Upper lobe of left lung (tissue), 6 donors: ENCODE measurements at places on chromosomes 11 and 22.

- no peaks in the 10 kb centered on the region for H3K4me1 ChIP-seq
- DNase-seq: no peak
- H3K36me3 ChIP-seq: no peaks in the 10 kb centered on the region
- no peak overlapping the region for H3K4me3 ChIP-seq
- no peak overlapping the region for H3K27ac ChIP-seq
Observed at GRCh38 chr11:104148706-104149105, 15.2 kb downstream of the PDGFD start.

GRCh38 chr11:72336163-72336562, 92.2 kb upstream of the PHOX2A start:
- no peak overlapping the region for H3K4me3 ChIP-seq
- DNase-seq: no peak
- H3K27ac ChIP-seq: no peak overlapping the region
- H3K36me3 ChIP-seq: no peaks in the 10 kb centered on the region
- no peaks in the 10 kb centered on the region for H3K4me1 ChIP-seq

GRCh38 chr11:76738618-76739240, 44.4 kb upstream of the TSKU start:
- no peak overlapping the region for H3K4me3 ChIP-seq
- no peaks in the 10 kb centered on the region for H3K27me3 ChIP-seq
- H3K27ac ChIP-seq: no peak overlapping the region
- H3K36me3 ChIP-seq: no peaks in the 10 kb centered on the region
- no peak for DNase-seq

GRCh38 chr22:43389227-43389836, 22.5 kb upstream of the MPPED1 start:
- no peaks in the 10 kb centered on the region for H3K36me3 ChIP-seq
- H3K27ac ChIP-seq: no peak overlapping the region
- H3K27me3 ChIP-seq: no peaks in the 10 kb centered on the region

GRCh38 chr11:42257534-42257933, 798.1 kb upstream of the LRRC4C start:
- H3K36me3 ChIP-seq: no peaks in the 10 kb centered on the region
- no peak for DNase-seq
- no peaks in the 10 kb centered on the region for H3K27me3 ChIP-seq
- H3K27ac ChIP-seq: no peak overlapping the region
- no peaks in the 10 kb centered on the region for H3K4me1 ChIP-seq

DNA sequence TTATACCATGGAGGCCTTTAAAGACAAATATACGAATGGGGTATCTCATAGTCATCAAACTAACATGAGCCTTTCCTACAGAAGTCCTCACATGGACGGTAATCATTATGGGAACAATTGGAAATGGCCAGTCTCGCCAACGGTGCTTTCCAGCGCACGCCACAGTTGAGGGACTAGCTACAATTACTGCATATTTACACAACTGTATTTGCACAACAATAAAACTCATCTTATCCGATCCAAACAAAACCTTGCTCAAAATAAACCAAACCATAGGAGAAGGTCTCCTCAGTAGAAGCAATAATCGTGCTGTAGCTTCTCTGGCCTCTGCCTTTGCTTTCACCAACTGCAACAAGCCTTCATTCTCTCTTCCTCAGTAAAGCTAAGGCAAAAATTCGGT, 5.9 kb downstream of the CADM1 start:
- no peak overlapping the region for H3K4me3 ChIP-seq
- H3K36me3 ChIP-seq: no peaks in the 10 kb centered on the region
- H3K4me1 ChIP-seq: peaks cover 30% of the 10 kb centered on the region
- DNase-seq: no peak
- no peaks in the 10 kb centered on the region for H3K27me3 ChIP-seq

GRCh38 chr11:31947051-31947450, 135.9 kb upstream of the PAX6 start:
- H3K4me3 ChIP-seq: no peak overlapping the region
- H3K27me3 ChIP-seq: no peaks in the 10 kb centered on the region
- no peaks in the 10 kb centered on the region for H3K4me1 ChIP-seq
- DNase-seq: no peak
- no peaks in the 10 kb centered on the region for H3K36me3 ChIP-seq
- H3K27ac ChIP-seq: no peak overlapping the region

DNA sequence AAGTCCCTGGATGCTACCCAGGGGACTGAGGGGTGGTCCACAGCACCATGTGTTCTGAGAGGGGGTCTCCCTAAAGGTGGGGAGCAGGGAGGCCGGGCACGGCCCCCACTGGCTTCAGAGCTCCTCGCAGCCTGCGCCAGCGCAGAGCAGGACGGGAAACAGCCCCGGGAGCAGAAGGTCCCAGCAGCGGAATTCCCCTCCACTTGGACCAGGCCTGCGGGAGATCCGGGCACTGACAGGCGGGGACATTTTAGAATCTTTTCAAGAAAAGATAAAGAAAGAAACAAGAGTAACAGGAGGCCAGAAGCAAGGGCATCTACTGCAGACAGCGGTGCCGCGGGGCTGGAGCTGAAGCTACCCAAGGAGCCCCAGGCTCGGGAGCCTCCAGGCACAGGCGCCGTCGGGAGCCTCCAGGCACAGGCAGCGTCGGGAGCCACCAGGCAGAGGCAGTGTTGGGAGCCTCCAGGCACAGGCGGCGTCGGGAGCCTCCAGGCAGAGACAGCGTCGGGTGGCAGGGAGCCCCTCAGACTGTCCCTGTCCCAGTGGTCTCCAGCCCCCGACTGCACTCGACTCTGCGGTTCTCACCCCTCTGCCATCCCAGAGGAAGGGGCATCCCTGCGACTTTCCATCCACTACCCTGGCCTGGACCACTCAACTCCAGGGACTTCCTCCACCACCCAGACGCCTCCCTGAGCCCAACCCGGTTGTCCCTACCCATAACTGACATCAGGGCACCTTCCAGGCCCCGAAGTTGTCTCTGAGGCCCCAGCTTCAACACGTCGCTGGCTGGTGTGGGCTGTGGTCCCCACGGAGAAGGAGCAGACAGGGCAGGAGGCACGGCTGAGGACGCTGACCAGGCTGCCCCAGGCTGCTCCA, 211.1 kb downstream of the BRD1 start:
- H3K36me3 ChIP-seq: no peaks in the 10 kb centered on the region
- H3K4me3 ChIP-seq: no peak overlapping the region
- H3K27ac ChIP-seq: no peak overlapping the region
- no peaks in the 10 kb centered on the region for H3K4me1 ChIP-seq

DNA sequence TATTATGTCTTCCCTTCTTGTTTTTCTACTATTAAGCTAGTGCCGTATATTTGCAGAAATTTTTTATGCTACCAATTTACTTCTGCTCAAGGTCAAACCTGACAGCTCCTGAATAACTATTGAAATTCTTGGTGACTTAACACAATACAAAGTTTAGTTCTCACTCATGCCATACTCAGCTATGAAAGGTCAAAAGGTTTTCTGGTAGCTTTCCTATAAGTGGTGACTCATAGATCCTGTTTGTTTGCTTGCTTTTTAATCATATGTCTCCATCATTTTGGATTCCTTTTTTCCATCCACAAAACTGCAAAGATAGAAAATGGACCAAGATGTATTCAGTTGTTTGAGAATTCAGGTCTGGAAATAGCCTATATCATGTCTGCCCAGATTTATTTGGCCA, 855.8 kb upstream of the LRRC4C start:
- no peaks in the 10 kb centered on the region for H3K27me3 ChIP-seq
- H3K36me3 ChIP-seq: no peaks in the 10 kb centered on the region
- H3K4me1 ChIP-seq: no peaks in the 10 kb centered on the region
- no peak overlapping the region for H3K4me3 ChIP-seq

GRCh38 chr11:15705891-15706290, 591.2 kb downstream of the INSC start:
- peaks cover 10% of the 10 kb centered on the region for H3K4me1 ChIP-seq
- DNase-seq: no peak
- H3K27ac ChIP-seq: no peak overlapping the region
- H3K36me3 ChIP-seq: no peaks in the 10 kb centered on the region
- no peak overlapping the region for H3K4me3 ChIP-seq

DNA sequence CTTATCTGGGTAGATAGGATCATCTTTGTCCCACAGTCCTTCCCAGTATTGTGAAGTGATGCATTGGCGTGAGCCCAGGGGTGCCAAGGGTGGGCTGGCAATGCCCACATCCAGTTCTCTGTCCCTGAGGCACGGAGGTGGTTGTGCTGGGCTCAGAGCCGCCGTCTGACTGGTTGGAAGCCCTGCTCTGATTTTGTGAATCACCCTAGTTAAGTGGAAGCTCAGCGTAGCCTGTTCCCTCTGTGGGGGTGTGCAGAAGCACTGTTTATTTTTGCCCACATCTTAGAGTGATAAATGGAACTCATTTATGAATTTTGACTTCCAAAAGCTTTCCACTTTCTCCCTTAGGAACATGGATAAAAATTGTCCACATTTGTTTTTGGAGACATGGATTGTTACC, 13.6 kb downstream of the BCR start:
- H3K4me3 ChIP-seq: no peak overlapping the region
- H3K4me1 ChIP-seq: peaks cover 19% of the 10 kb centered on the region
- H3K36me3 ChIP-seq: no peaks in the 10 kb centered on the region
- H3K27me3 ChIP-seq: no peaks in the 10 kb centered on the region

DNA sequence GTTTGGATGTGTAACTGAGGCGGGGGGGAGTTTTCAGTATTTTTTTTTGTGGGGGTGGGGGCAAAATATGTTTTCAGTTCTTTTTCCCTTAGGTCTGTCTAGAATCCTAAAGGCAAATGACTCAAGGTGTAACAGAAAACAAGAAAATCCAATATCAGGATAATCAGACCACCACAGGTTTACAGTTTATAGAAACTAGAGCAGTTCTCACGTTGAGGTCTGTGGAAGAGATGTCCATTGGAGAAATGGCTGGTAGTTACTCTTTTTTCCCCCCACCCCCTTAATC, 2.3 kb downstream of the MALAT1 start:
- no peak for DNase-seq
- peaks cover 35% of the 10 kb centered on the region for H3K36me3 ChIP-seq
- H3K4me3 ChIP-seq: peak overlapping the region; percentile 65
- no peaks in the 10 kb centered on the region for H3K27me3 ChIP-seq
- peak overlapping the region; percentile 98 for H3K27ac ChIP-seq

DNA sequence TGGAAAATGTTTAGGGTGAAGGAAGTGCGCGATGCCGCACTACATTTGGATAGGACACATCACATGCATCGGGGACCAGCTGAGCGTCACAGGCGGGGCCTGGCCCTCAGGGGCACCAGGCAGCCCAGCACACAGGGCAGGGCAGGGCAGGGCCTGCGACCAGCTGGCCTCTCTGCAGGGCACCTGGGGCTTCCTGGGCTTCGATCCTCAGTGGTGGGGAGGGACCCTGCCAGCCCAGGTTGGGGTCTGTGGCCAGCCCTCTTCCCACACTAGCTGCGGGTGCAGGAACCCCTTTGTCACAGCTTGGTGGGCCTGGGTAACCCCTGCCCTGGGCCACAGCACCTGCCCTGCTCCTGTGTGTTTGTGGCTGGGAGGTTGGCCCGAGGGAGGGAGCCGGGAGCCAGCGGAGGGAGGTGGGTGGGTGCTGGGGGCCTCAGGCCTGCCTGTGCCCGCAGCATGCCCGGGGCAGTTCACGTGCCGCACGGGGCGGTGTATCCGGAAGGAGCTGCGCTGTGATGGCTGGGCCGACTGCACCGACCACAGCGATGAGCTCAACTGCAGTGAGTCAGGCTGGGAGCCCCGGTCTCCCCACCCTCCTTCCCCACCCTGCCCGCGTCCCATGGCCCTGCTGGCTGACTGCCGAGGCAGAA, 37.9 kb downstream of the ST14 start:
- no peak for DNase-seq
- no peaks in the 10 kb centered on the region for H3K27me3 ChIP-seq
- no peak overlapping the region for H3K27ac ChIP-seq
- H3K36me3 ChIP-seq: peaks cover 3% of the 10 kb centered on the region

DNA sequence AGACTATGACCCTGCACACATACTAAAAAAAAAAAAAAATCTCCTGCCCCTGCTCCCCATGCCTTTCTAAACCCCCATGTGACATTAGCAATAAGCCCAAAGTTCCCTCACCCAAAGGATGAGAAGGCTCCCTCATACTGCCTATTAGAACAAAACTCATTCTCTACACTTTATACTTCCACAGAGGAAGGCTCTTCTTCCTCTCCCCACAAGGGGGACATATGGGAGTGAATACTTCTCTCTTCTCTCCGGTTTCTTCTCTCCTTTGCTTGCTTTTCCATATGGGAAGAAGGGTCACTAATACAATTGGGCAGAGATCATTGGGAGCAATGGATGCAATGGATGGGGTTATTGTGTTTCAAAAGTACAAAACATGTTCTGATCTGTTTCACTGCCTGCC, 3.3 kb downstream of the OR52L1 start:
- DNase-seq: no peak
- no peaks in the 10 kb centered on the region for H3K4me1 ChIP-seq
- H3K27me3 ChIP-seq: no peaks in the 10 kb centered on the region

DNA sequence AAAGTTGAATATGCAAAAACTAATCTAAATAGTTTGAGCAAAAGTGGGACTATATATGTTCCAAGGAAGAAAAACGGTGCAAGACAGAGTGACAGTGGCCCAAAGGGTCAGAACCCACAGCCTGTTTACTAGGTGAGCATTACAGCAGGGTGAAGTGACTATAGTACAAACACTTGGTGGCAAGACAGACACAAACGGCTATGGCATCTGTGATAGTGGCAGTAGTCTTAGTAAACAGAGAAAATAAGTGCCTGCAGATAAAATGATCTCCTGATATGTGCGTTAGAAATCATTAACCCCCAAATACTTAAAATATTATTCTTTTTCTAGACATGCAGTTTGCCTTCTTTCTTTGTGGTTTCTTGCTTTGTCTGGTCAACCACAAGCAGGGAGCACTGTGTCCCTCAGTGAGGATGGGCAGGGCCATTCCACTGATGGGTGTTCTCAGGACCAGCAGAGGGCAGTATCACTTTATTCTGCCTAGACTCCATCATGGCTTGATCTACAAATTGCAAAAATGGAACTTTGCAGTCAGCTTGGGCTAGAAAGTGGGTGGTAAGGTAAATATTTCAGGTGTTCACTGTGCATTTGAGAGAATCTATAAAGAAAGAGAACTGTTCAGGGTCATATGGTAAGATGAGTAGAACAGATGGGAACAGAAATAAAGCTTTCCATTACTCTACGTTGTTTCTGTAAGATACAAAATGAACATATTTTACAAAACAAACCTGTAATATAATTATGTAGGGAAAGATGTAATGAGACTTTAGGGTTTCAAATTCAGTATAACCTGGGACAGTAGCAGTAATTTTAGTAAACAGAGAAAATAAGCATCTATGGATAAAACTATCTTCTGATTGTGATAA, 198.2 kb downstream of the SWAP70 start:
- H3K36me3 ChIP-seq: no peaks in the 10 kb centered on the region
- H3K27ac ChIP-seq: no peak overlapping the region
- peak; percentile 42 for DNase-seq
- H3K4me3 ChIP-seq: no peak overlapping the region
- H3K4me1 ChIP-seq: peaks cover 19% of the 10 kb centered on the region
